LNCaP clone FGC (cell line): ENCODE measurements at places on chromosomes 2 and 18.
A peak's percentile ranks its signal among the peaks of the same experiment; 100 is the strongest.

DNA sequence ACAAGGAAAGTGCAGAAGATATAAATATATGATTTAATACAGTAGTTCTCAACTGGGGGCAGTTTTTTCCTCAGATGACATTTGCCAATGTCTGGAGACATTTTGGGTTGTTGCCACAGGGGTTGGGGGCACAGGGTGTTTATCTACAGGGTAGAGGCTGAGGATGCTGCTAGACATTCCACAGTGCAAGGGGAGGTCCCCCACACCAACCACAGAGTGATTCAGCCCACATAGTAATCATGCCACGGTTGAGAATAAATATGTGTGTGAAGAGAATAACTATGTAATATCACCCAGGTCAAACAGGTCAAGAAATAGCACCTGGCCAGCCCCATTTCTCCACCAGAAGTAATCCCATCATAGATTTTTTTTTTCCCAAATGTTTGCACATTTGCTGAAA is 17.9 kb downstream of the DYSF start:
- DNase-seq, result no peak

GRCh38 chr18:3794537-3795348 is 344.8 kb downstream of the TGIF1 start:
- DNase-seq, result no peak

GRCh38 chr2:83069724-83070123 is 1389.4 kb downstream of the SUCLG1 start:
- no peak for DNase-seq

DNA sequence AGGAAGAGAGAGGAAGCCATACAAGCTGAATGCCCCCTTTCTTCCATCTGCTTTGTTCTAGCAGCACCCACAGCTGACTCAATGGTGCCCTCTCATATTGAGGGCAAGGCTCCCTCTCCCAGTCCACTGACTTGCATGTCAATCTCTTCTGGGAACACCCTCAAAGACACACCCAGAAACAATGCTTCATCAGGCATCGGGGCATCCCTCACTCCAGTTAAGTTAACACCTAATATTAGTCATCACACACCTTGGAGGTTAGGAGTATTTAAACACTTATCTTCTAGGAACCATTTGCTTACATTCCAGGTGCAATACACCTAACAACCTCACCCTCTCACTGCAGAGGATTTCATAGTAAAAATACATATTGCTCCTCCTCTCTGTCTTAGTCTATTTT is 993.5 kb upstream of the DDX18 start:
- DNase-seq, result no peak

DNA sequence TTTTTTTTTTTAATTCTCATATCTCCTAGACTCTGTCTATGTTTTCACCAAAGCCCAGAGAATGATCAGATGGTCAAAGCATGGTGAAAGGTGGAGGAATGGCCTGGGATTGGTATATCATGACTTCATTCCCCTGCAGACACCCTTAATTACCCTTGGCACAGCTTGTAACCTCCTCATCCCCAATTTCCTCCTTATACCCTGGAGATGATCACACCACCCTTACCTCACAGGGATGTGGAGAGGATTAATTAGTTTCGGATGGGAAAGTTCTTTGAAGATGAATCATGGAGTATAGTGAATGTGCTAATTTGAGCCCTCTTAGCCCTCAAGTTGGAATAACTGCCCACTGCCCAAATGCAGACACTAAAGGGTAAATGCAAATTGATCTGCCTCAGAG is 138.0 kb upstream of the LYPD6 start:
- no peak for DNase-seq

GRCh38 chr2:145777297-145777696 is 1257.4 kb upstream of the ZEB2 start:
- DNase-seq, result no peak

DNA sequence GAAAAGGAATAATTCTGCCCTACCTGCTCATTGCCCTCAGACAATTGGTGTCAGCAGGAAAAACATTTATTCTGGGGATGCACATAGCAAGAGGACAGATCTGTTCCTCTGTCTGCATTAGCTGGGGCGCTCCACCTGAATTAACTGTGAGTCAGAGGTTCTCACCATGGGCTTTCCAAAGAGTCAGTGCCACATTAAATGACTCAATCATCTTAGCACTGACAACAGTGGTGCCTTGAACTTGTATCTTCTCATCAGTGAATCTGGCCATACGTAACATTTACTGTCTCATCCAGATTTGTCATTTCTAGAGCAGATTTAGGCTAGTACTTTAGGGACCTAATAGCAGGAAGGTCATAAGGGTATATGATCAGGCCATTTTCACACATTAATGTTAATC is 358.1 kb upstream of the CRIM1 start:
- DNase-seq, result no peak

DNA sequence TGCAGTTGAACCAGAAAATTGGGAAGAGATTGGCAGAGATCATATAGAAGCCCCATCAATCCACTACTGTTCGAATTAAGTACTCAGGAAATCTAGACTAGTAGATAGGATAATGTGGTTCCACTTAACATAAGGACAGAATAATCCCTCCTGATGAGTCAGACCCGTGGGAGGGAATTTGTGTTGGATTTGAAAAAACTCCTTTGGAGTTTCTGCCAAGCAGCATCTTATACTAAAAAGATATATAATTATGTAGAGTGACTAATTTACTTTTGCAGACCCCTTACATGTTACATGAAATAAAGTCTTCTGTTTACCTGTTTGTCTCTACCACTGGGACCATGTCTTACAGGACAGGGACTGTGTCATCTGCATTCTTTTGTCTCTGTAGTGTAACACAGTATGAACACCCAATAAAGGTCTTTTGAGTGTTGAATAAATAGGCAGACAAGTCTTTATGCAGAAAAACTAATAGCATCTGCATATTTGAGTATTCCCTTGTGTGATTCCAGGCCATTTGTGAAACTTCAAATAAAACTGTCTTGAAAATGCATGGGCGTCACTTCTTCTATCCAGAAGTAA is 122.6 kb upstream of the DNAJC10 start:
- no peak for DNase-seq

DNA sequence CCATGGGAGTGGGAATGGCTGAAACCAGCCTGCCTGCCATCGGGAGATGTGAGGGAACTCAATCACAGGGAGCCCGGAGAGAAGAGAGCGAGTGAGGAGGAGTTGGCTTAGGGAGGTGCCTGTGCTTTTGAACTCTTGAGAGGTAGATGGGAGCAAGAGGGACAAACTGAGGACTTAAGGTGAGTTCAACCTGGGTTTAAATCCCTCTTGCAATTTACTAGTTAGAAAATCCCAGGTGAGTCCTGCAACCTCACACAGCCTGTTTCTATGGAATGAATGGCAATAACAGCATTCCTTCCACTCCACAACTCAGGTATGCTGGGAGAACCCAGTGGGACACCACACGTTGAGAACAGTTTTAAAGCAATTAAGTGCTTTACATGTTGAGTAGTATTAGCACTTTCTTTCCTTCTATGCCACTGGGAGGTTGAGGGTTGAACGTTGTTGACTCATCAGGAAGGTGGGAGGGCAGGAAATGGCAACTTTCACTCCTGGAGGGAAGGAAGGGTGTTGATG is 57.3 kb downstream of the VIT start:
- no peak for DNase-seq

GRCh38 chr2:65113229-65113628 is 16.7 kb downstream of the RAB1A start:
- no peak for DNase-seq

DNA sequence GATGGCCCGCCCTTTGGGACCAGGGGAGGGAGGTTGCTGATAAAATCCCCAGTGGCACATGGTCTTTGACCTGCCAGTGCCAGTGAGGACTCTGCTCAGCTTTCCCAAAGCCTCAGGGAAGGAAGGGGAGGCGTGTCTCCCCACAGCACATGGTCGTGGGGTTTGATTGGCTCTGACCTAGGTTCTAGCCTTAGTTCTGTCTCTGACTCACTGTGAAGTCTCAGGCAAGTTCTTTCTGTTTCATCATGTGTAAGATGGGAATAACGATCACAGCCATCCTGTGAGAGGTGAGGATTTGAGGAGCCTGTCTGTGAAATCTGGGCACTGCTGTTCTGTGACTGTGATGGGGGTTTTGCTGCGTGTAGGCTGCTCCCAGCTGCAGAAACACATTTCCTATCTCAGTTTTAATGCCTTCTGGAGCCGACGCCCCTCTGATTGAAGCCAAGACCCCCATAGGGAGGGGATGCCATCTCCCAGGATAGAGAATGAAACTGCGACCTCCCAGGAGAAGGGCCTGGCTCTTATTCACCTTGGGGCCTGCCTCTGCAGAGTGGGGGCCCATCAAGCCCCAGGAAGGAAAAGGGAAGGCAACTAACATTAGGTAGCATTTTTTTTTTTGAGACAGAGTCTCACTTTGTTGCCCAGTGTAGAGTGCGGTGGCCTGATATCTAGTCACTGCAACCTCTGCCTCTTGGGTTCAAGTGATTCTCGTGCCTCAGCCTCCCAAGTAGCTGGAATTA is 84.0 kb downstream of the DDX1 start:
- DNase-seq, result no peak

GRCh38 chr2:147709655-147710054 is 135.2 kb upstream of the ACVR2A start:
- DNase-seq, result no peak

- no peak for DNase-seq
Observed at GRCh38 chr18:688323-688722, 24.1 kb downstream of the ENOSF1 start.

DNA sequence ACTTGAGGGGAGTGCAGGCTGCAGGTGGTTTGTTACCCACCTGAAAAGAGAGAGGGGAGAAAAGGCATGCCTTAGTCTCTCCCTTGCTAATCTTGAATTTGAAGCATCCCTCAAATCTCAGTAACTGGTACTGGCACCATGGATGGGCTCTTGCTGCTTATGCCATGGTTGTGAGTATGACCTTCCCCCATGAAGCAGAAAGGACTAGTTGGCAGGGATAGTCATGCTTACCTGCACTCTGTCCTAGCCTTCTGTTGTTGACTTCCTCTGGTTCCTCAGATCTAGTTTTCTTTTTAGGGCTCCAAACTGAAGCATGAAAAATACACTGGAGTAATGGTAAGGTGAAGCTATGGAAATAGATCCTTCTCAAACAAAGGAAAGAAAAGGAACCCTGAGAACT is 191.2 kb downstream of the SPAG16 start:
- DNase-seq, result no peak

GRCh38 chr2:234674781-234675201 is 177.9 kb upstream of the ARL4C start:
- no peak for DNase-seq

DNA sequence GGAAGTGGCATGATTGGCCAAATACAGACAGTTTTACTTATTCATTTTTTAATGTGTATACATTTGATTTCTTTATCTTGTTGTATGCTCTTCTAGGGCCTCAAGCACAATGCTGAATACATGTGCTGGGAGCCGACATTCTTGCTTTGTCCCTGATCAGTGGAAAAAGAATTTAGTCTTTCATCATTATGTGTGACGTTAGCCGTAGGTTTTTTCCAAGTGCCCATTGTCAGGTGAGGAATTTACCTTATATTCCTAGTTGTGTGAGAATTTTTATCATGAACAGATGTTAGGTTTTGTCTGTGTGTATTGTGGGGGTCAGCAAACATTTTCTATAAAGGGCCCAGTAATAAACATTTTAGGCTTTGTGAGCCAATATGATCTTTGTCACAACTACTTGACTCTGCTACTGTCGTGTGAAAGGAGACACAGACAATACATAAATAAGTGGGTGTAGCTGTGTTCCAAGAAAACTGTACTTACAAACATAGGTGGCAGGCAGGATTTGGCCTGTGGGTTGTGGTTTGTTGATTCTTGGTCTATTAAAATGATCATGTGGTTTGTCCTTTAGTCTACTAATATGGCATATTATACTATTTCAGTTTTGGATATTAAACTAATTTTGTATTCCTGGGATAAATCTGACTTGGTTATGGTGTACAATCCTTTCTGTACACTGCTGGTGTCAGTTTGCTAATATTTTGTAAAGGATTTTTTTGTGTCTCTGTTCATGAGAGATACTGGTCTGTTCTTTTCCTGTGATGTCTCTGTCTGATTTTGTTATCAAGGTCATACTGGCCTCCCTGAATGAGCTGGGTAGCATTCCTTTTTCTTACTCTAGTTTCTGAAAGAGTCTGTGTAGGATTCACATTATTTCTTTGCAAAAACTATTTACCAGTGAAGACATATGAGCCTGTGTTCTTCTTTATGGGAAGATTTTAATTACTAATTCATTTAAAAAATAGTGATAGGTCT is 132.2 kb upstream of the SMAD7 start:
- peak; percentile 17 for DNase-seq
